ENCODE measurements at places on chromosomes 11 and 22.

DNA sequence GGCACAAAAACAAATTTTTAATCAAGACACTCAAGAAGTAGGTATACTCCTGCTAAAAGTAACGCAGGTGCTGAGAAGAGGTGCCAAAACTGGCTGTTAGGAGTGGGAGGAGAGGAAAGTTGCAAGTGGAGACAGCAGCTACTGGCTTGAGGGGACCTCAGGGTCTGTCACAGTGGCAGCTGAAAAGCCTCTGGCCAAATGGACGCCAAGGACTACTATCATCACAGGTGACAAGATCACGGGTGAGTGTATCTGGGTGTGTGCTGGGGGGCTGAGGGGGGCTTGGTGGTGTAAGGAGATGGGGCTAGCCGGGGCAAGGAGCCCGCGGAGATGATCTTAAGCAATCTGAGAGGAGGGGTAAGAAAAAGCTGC, 687 bp downstream of the ZNF202 start:
- H3K36me3 ChIP-seq, result peaks cover 12% of the 10 kb centered on the region
- no peaks in the 10 kb centered on the region for H3K27me3 ChIP-seq
- peak overlapping the region; percentile 66 for H3K4me3 ChIP-seq
- peak overlapping the region; percentile 64 for H3K27ac ChIP-seq

DNA sequence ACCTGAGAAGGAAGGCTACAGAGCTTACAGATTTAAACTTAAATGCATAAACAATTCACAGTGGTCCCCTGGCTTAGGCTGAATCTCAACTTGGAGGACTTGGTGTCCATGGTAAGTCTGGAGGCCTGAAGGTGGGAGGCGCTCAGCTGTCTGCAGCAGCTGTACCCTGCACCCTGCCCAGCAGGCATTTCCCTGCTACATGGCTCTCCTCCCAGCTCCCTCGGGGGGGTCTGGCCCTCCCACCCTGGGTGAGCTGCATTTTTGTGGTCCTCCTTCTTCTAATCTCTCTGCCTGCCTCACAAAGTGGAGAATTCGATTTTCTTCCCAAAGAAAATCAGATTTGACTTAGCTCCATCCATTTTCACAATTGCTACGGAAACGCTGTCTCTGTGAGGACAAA, 273.2 kb downstream of the KIRREL3 start:
- H3K4me3 ChIP-seq, result no peak overlapping the region
- H3K36me3 ChIP-seq, result no peaks in the 10 kb centered on the region
- no peaks in the 10 kb centered on the region for H3K4me1 ChIP-seq
- no peaks in the 10 kb centered on the region for H3K27me3 ChIP-seq
- no peak for DNase-seq

- no peak overlapping the region for H3K4me3 ChIP-seq
- peak overlapping the region; percentile 73 for H3K27ac ChIP-seq
- no peaks in the 10 kb centered on the region for H3K27me3 ChIP-seq
- DNase-seq, result peak; percentile 92
Observed at GRCh38 chr22:43126501-43127165, 16.1 kb downstream of the BIK start.

- H3K4me3 ChIP-seq, result no peak overlapping the region
- peaks cover 75% of the 10 kb centered on the region for H3K36me3 ChIP-seq
- H3K27ac ChIP-seq, result no peak overlapping the region
- no peak for DNase-seq
- no peaks in the 10 kb centered on the region for H3K27me3 ChIP-seq
- H3K4me1 ChIP-seq, result peaks cover 26% of the 10 kb centered on the region
Observed at GRCh38 chr22:42065438-42066125, 5.0 kb downstream of the NAGA start.

- peak overlapping the region; percentile 40 for H3K27ac ChIP-seq
- H3K36me3 ChIP-seq, result peaks cover 62% of the 10 kb centered on the region
- peaks cover 21% of the 10 kb centered on the region for H3K4me1 ChIP-seq
- peak; percentile 68 for DNase-seq
Observed at GRCh38 chr11:65854161-65854592, 3.8 kb downstream of the CFL1 start.

GRCh38 chr11:8839306-8839956, 71.6 kb upstream of the AKIP1 start:
- no peaks in the 10 kb centered on the region for H3K27me3 ChIP-seq
- no peak overlapping the region for H3K4me3 ChIP-seq
- no peak for DNase-seq
- no peaks in the 10 kb centered on the region for H3K36me3 ChIP-seq

GRCh38 chr11:76695771-76696170, 25.2 kb upstream of the LRRC32 start:
- no peaks in the 10 kb centered on the region for H3K4me1 ChIP-seq
- H3K4me3 ChIP-seq, result no peak overlapping the region
- no peaks in the 10 kb centered on the region for H3K36me3 ChIP-seq
- H3K27ac ChIP-seq, result no peak overlapping the region
- DNase-seq, result no peak

GRCh38 chr22:39530692-39531331, 1.7 kb downstream of the RPS19BP1 start:
- peaks cover 40% of the 10 kb centered on the region for H3K36me3 ChIP-seq
- H3K27me3 ChIP-seq, result no peaks in the 10 kb centered on the region
- no peak overlapping the region for H3K4me3 ChIP-seq

DNA sequence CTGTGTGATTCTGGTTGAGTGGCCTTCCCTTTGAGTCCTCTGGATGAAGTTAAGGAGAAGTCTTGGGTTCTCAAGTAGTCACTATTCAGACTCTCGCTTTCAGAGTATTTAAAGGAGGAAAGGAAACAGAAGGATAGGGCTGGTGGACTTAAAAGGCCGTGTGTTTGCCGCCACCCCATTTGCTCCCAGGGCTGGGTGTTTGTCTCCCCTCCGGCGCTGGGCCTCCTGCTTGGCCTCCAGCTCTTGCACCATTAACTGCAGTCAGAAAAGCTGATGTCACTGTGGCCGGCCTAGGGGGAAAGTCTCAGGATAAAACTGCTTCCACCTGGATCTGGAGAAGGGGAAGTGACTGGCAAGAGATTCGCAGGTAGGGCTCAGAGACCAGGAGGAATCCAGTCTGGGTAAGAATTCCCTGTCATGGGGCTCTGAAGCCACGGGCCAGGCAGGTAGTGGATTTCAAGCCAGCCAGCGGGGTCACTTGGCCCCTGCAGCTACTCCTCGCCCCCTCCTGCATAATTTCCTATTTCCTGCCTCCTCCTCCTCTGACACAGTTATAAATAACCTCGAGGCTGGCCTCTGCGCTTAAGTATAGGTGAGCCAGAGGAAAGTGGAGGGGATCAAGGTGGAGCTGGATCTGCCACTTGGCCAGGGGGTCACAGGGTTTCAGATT, 17.1 kb downstream of the TIMP3 start:
- H3K36me3 ChIP-seq, result peaks cover 13% of the 10 kb centered on the region
- H3K27me3 ChIP-seq, result no peaks in the 10 kb centered on the region
- no peak for DNase-seq
- no peak overlapping the region for H3K4me3 ChIP-seq
- peaks cover 7% of the 10 kb centered on the region for H3K4me1 ChIP-seq

- DNase-seq, result no peak
- H3K4me1 ChIP-seq, result no peaks in the 10 kb centered on the region
- H3K4me3 ChIP-seq, result no peak overlapping the region
- no peak overlapping the region for H3K27ac ChIP-seq
Observed at GRCh38 chr11:109971184-109971523, 122.0 kb upstream of the ZC3H12C start.

- H3K4me1 ChIP-seq, result peaks cover 19% of the 10 kb centered on the region
- peaks cover 66% of the 10 kb centered on the region for H3K27me3 ChIP-seq
- H3K4me3 ChIP-seq, result peak overlapping the region; percentile 53
- H3K27ac ChIP-seq, result peak overlapping the region; percentile 35
- no peaks in the 10 kb centered on the region for H3K36me3 ChIP-seq
Observed at GRCh38 chr22:44325718-44326490, 13.2 kb upstream of the SHISAL1 start.

DNA sequence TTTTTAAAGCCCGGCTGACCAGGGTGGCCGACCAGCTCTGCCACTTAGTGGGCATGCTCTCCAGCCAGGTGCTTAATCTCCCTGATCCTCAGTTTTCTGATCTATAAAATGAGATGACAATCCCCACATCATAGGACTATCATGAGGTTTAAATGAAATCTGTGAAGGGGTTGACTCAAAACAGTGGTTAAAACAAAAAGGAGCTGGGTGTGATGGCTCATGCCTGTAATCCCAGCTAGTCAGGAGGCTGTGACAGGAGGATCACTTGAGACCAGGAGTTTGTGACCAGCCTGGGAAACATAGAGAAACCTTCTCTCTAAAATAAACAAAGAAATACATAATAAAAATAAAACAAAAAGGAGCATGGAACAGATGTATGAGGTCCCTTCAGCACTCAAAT, 3.6 kb upstream of the C11orf86 start:
- H3K36me3 ChIP-seq, result no peaks in the 10 kb centered on the region
- H3K27me3 ChIP-seq, result no peaks in the 10 kb centered on the region
- H3K4me3 ChIP-seq, result no peak overlapping the region
- no peak for DNase-seq
- peaks cover 3% of the 10 kb centered on the region for H3K4me1 ChIP-seq

DNA sequence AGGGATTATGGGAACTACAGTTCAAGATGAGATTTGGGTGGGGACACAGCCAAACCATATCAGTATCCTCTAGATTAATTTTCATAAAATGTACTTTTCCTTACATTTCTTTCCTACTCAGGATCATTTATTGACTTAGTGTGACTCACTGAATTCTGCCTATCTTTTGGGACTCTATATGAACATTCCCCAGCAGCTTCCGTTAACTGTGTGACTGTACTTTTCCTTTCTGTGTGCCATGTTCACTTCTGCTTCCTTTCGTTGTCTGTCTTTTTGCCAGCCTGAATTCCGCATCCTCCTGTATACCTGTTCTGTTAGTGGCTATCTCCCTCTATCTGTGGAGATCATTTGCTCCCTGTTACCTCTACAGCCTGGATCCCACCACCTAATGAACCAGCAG, 48.8 kb downstream of the SPECC1L start:
- DNase-seq, result no peak
- no peak overlapping the region for H3K27ac ChIP-seq
- peaks cover 62% of the 10 kb centered on the region for H3K36me3 ChIP-seq
- no peak overlapping the region for H3K4me3 ChIP-seq
- no peaks in the 10 kb centered on the region for H3K27me3 ChIP-seq

DNA sequence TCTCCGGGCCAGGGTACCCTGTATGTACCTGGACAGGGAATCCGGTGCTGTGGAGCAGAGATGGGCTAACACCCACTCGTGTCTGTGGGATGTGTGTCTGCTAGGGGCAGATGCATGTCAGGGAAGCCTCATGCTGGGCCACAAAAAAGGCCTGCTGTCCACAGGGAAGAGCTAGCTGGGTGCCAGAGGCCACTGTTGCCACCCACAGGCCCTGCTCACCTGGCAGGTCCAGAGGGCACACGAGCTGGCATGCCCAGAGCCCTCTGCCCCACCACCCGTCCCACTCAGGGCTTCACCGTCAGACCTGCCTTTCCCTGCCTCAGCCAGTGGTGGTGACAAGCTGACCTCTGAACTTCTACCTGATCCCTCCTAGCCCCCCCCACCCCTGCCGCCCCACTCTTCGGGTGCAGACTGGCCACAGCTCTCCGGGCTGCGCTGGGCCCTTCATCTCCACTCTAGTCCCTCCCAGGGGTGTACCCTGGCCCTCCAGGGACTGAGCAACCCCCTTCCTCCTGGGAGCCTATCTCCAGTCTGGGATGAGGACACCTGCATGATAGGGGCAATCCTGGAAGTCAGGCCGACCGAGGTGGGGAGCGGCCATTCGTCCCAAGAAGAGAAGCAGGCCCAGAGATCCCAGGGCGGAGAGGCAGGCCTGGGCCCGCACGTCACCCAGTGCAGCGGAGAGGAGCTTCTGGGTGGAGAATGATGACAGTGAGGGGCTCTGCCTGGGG, 1.4 kb downstream of the SLC25A22 start:
- peaks cover 40% of the 10 kb centered on the region for H3K4me1 ChIP-seq
- no peaks in the 10 kb centered on the region for H3K27me3 ChIP-seq
- peak overlapping the region; percentile 67 for H3K4me3 ChIP-seq

DNA sequence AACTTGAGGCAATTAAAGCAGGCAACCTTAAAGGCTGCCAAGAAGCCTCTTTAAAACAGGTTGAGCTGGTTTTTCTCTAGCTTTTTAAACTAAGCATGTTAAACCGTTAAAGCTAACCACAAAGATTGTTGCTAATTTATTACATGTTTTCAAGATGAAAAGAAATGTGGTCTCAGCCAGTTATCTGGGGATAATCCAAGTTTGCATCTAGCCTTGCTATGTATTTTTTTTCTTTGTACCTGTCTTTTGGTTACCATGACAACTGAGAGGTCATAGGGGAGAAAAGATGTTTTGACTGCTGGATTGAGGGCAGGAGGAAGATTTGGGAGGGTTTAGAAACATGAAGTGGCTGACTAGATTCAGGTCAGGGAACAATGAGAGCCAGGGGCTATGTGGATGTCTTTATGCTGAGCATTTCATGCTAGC, 19.2 kb upstream of the PGM2L1 start:
- H3K27me3 ChIP-seq, result no peaks in the 10 kb centered on the region
- H3K4me1 ChIP-seq, result peaks cover 10% of the 10 kb centered on the region
- H3K4me3 ChIP-seq, result no peak overlapping the region
- no peaks in the 10 kb centered on the region for H3K36me3 ChIP-seq

DNA sequence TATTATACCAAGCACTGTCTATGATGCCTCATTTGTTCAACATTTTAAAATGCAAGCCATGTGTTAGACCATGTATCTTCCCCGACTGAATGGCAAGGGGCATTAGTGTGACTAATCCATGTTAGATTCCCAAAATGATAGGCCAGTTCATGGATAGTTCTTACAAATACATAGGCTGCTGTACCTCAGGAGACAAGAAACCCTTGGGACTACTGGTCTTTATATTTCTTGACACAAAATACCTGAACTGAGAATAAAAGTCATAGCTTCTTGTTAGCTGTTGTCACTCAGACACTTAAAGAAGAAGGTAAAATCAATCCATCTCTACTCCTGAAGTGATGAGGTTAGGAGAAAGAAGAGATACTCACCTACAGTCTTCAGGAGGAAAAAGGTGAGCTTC, at the start of gene OR8D4:
TSS of gene OR8D4 (plus strand) at position 301 of the 400 bp plus-strand sequence. CDS start 4,265 bp downstream, outside the sequence.
- no peaks in the 10 kb centered on the region for H3K4me1 ChIP-seq
- H3K27ac ChIP-seq, result no peak within 1 kb of the TSS
- DNase-seq, result no peak
- no peak within 1 kb of the TSS for H3K4me3 ChIP-seq

DNA sequence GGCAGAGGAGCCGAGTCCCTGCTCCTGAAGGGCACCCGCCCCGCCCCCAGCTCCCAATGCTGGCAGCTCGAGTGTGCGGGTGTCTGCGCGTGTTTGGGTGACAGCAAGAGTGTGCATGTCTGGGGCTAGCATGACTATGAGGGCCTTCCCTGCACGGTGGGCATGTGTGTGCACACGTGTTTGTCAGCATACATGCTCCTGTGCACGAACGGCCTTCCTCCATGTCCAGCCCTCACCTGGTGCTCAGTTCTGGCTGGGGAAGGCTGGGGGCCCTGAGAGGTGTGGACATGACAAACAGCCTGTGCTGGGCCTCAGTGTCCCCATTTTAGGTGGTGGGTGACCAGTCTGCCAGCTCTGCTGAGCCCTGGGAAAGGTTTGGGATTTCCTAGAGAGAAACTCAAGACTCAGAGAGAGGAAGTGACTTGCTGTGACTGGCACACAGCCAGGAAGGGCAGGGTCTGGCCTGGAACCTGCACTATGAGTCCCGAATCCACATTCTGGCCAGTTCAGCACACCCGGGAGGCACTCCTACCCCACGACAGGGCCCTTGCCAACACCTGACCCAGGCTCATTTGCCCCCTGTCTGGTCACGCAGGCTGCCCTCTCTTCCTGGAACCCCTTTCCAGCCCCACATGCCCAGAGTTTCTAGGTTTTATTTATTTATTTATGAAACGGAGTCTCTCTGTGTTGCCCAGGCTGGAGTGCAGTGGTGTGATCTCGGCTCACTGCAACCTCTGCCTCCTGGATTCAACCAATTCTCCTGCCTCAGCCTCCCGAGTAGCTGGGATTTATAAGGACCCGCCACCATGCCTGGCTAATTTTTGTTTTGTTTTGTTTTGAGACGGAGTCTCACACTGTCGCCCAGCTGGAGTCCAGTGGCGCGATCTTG, 3.3 kb upstream of the SHISA8 start:
- H3K4me3 ChIP-seq, result no peak overlapping the region
- H3K27me3 ChIP-seq, result peaks cover 61% of the 10 kb centered on the region
- H3K4me1 ChIP-seq, result peaks cover 25% of the 10 kb centered on the region
- H3K27ac ChIP-seq, result no peak overlapping the region
- peak; percentile 85 for DNase-seq
